A673 (cell line): ENCODE measurements at places on chromosomes 5 and 9.

GRCh38 chr5:58357121-58357520 lies 102.8 kb downstream of the PLK2 start:
- DNase-seq = no peak

GRCh38 chr5:136586196-136586595 lies 220.9 kb upstream of the TRPC7 start:
- no peak for DNase-seq

GRCh38 chr5:15526413-15526812 lies 26.4 kb downstream of the FBXL7 start:
- no peak for DNase-seq

- no peak for DNase-seq
Observed at GRCh38 chr9:99825172-99826046, 3.7 kb downstream of the NR4A3 start.
